ENCODE measurements at places on chromosomes 11 and 22.
A peak's percentile ranks its signal among the peaks of the same experiment; 100 is the strongest.

GRCh38 chr11:65116370-65117205, 913 bp downstream of the ZNHIT2 start:
- no peak for DNase-seq

DNA sequence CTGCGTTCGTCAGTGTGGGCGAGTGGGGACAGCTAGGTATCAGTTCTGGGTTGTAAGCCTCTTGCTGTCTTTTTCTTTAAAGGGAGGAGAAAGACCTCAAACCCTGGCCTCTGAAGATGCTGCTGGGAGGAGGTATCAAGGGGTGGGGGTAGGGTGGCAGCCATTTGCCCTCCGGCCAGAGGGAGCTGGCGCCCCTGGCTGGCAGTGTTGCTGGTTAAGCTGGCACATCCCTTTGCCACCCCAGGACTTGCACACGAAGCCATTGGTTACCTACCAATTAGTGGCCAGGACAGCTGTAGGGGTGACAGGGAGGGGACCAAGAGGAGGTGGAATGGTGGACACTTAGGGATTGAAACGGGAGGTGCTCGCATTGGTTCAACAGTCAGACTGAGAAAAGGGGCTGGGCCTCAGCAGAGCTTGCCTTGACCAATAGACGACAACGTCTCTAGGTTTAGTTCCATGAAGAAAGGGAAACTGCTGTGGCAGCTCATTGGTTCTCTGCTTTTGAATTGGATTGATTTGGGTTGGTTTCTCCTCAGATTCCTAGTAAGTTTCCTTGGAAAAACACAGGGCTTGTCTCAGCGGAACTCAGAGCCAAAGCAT, 77.9 kb downstream of the ST3GAL4 start:
- no peak for DNase-seq

DNA sequence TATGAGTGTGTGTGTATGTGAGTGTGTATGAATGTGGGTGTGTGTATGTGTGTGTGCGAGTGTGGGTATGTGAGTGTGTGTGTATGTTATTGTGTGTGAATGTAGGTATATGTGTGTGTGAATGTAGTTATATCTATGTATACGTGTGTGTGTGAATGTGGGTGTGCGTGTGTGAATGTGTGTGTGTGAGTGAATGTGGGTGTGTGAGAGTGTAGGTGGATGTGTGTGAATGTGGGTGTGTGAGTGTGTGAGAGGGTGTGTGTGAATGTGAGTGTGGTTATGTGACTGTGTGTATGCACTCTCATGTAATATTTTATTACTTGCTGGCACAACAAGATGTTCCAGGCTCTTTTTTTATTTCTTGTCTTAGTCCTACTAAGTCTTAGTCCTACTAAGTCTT, 513.4 kb upstream of the B3GAT1 start:
- no peak for DNase-seq

GRCh38 chr22:31753005-31753633, 700 bp upstream of the DEPDC5 start:
- DNase-seq, result peak; percentile 87

Data from SHP77 (cell line).